Glutamatergic neuron (in vitro differentiated cells): ENCODE measurements at places on chromosomes 4 and X. TPM values are rescaled to one million over a fixed set of nuclear protein-coding genes. Genes with fewer than 3 reads are reported as not detected.

- no peaks in the 10 kb centered on the region for H3K36me3 ChIP-seq
- H3K27me3 ChIP-seq, result no peaks in the 10 kb centered on the region
- DNase-seq, result no peak
- H3K4me3 ChIP-seq, result no peak overlapping the region
- H3K4me1 ChIP-seq, result no peaks in the 10 kb centered on the region
- H3K27ac ChIP-seq, result no peak overlapping the region
Measured at GRCh38 chr4:118975449-118976192, 87.0 kb downstream of the SYNPO2 start.

Gene ITGB1BP2
- total RNA-seq, result 7.8 TPM

GRCh38 chr4:85557016-85557901, 82.3 kb downstream of the ARHGAP24 start:
- H3K4me3 ChIP-seq, result no peak overlapping the region
- no peaks in the 10 kb centered on the region for H3K4me1 ChIP-seq
- peaks cover 6% of the 10 kb centered on the region for H3K36me3 ChIP-seq

DNA sequence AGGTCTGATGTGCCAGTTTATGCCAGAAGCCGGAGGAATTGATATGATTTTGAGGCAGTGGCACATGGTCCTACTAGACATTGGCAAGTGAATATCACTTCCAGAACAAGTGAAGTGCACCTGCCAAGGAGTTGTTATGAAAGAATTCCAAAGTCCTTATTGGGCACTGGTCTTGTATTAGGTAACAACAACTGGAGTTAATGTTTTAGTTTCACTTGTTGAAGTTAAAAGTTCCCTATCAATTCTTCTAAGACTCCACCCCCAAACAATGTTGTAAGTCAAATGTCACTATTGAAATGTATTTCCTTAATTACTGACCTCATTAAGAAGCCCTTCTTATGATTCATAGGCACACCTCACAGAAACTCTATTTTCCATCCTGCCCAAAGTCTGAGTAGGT, 3.1 kb downstream of the TET2 start:
- H3K27ac ChIP-seq, result no peak overlapping the region
- peaks cover 6% of the 10 kb centered on the region for H3K36me3 ChIP-seq
- H3K4me1 ChIP-seq, result peaks cover 9% of the 10 kb centered on the region
- peak overlapping the region; percentile 52 for H3K4me3 ChIP-seq
- peaks cover 18% of the 10 kb centered on the region for H3K27me3 ChIP-seq

GRCh38 chrX:133580625-133581024, 165.3 kb upstream of the GPC4 start:
- no peak overlapping the region for H3K4me3 ChIP-seq
- no peaks in the 10 kb centered on the region for H3K27me3 ChIP-seq
- peaks cover 15% of the 10 kb centered on the region for H3K4me1 ChIP-seq
- peaks cover 4% of the 10 kb centered on the region for H3K36me3 ChIP-seq
- H3K27ac ChIP-seq, result no peak overlapping the region
- no peak for DNase-seq

DNA sequence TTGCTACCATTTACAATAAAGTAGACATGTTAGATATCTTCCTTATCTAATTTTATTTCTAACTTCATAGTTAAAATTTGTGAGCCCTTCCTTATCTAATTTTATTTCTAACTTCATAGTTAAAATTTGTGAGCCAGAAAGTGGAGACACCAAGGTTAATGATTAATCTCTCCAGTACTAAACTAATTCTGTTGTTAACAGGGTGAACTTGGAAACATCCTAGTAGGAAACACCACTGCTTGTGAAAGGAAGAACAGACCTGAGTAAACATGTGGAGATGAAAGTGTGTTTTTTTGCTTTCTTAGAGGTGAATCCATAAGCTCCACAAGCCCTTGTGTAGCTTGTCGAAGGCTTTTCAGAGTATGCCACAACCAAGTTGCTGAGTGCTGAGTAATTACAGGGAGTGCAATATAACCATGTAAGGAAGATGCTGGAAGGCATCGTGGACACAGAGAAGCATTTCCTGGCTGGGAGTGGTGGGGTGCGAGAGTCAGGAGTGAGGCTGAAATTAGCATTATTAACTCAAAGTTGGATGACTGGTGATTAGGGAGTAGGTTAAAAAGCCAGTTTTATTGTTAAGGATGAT, 118.6 kb upstream of the NEIL3 start:
- no peak overlapping the region for H3K4me3 ChIP-seq
- H3K4me1 ChIP-seq, result no peaks in the 10 kb centered on the region
- H3K27ac ChIP-seq, result no peak overlapping the region
- no peaks in the 10 kb centered on the region for H3K36me3 ChIP-seq

Gene FAT1
- total RNA-seq, result 34.3 TPM

Gene SHROOM2
- 3.1 TPM for total RNA-seq
